ENCODE measurements at places on chromosomes 7 and 10.

DNA sequence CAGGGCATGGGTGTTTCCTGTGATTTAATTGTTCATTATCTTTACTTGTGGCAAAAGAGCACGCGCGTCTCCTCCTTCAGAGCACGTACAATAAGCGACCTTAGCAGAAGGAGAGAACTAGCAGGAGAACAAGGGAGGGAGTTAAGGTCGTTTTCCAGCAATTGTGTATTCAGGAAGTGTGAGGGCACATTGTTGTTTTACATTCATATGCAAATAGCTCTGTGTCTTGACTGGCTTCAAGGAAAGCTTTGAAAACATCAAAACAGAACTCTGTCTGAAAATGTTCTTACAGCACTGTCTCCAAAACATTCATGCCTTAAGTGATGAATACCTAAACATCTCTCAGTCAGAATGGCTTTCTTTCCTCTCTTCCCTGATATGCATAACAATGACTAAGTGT lies 499.1 kb downstream of the ACTR3B start:
- DNase-seq: no peak

- DNase-seq: no peak
These were observed 32.2 kb upstream of the COL13A1 start for GRCh38 chr10:69769395-69769992.

GRCh38 chr10:132546567-132547420 lies 9.2 kb downstream of the INPP5A start:
- no peak for DNase-seq

DNA sequence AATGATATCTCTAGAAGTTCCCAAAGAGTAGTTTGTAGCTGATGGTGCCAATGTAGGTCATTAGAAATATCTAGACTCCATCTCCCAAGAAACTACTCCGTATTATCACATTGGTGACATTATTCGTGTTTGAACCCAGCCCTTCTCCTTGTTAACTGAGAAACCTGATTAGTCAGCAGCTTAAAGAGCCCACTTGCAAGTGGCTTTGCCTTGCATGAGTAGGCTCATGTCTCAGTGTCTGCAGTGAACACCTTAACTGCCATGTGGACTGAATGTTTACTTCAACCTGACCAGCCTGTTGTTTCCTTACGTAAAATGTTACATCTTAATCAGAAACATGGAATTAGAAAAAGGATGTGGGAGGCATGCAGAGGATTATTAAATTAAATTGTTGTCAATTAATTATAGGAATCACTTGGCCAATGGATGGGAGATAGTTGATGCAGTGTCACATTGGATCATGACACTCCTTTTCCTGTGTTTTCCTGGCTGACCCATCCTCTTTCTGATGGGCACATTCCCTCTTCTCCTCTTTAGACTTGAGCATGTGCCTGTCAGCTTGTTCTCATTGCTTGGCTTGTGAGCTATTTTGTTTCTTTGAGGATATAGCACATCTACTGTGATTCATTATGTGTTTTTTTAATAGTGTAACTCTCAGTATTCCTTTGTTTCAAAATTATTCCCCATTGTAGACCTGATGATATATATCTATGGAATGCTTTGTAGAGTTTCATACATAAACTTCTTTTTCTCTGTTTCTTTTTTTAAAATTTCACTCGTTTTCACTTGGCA lies 18.0 kb downstream of the STARD3NL start:
- no peak for DNase-seq

- DNase-seq: no peak
These were observed 223.8 kb upstream of the CCDC6 start for GRCh38 chr10:60130130-60130579.

- DNase-seq: no peak
These were observed 822 bp downstream of the SAMD9L start for GRCh38 chr7:93147363-93147762.

- no peak for DNase-seq
These were observed 139.7 kb downstream of the CALN1 start for GRCh38 chr7:72272479-72272878.

DNA sequence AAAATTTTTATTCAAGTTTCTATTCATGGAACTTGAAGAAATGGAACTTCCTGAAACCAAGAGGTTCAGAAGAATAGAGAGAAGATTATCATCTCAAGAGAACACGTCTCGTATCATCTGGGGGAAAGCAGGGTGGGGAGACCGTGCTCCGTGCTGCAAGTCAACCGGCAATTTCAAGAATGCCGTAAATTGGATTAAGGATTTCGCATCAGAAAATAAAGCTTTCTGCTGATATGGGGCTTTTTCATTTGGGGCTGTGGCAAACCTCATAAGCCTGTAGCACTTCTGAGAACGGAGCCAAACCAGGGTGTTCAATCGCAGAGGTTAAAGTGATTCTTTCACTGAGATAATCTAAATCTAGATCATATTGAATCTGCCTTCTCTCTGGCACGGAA lies 150.1 kb upstream of the NPS start:
- no peak for DNase-seq

DNA sequence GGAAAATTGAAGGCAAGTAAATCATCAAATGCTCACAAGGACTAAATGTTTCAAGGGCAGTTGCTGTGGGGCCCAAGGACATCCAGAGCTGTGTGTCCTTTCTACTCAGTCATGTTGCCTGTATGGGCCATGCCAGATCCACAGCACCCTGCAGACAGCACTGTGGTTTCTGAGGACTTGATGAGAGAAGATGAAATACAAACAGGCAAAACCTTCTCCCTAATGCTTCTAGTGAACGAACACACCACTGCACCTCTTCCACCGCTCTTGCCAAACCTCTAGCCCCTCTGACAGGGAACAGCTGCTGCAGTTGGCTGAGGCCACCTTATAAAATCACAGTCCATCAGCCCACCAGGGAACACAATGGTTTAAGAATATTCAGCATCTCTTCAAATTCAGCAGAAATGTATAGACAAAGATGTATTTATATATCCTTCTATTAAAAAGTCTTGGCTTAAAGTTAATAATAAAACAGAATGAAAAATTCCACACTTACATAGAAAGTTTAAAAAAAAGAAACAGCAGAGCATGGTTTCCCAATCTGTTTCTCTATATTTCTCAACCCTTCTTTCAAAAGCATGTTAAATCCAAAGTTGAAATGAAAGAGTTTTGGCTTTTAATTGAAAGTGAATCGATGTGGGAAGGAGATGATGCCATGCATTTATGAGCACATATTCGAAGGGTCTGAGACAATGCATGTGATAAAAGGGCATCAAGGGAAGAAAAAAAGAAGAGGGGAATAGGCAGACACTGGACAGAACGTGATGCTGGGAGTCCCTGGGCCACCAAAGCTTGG lies 14.0 kb downstream of the CYP3A7 start:
- DNase-seq: no peak

GRCh38 chr10:122494173-122494820 lies 32.9 kb downstream of the HTRA1 start:
- DNase-seq: no peak

- DNase-seq: peak; percentile 97
These were observed 679 bp downstream of the MCM7 start for GRCh38 chr7:100100420-100101015.

DNA sequence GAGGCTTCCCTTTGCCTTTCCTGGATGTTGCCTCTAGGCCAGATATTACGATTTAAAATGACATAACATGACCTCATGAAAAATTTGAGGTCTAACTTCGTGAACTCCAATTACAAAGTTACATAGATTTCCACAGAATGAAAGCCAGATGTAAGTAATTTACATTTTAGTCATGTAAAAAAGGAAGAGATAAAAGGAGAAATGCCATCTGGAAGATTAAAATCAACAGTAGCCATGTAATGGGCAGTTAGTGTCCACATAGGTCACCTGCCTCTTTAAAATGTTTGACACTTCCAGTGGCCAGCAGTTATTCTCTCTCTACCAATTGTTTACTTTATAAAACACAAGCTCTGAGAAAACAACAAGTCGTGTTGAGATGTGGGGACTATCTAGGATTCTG lies 4.1 kb upstream of the VSTM2A start:
- DNase-seq: no peak

GRCh38 chr10:27695088-27695487 lies 50.5 kb downstream of the MKX start:
- DNase-seq: no peak

- peak; percentile 15 for DNase-seq
These were observed 631 bp downstream of the POR start for GRCh38 chr7:75915416-75916156.

DNA sequence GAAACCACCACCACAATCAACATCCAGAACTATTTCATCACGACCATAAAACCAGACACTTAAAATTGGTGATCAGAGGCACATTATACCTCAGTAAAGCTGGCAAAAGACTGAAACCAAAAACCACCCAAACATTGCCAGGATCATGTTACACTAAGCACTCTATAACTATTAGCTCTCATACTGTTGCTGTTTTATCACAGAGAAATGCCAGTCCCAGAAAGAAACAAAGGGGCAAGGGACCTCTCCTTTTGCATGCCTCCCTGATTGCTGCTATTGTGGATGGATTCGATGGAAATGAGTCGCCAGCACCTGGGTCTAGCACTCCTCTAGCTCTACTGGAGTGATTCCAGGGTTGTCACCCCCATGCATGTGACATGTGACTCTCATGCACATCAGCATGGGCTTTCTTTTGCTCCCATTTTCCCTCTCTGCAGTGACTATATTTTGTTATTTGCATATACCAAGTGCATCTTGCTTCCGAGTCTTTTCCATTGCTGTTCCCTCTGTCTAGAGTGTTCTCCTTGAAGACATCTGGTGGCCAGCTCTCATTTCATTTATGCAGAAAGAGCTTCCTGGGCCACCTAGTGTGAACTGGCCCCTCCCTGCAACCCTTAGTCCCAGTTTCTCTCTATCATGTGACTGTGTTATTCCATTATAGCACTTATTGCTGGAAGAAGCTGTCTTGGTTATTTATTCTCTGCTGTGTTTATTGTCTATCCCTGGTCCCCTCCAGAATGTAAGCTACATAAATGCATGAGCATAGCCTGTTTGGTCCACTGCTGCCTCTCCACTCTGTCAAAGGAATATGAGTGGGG lies 300.6 kb downstream of the PLXNA4 start:
- DNase-seq: peak; percentile 71

DNA sequence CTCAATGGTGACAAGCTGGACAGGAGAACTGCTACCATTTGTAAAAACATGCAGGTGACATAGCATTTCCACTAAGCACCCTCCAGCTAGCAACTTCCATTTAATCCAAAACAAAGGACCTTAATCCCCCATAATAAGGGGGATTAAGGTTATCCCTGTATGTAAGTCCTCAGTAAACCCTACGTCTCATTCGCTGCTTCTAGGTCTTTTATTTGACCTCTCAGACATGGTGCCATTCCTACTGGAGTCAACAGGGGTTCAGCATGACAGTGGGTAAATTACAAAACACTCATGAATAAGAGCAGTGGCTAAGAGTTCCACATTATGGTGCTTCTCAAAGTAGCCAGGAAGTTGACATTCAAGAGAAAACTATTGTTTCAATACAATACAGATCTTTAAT lies 121.8 kb upstream of the CAV2 start:
- DNase-seq: no peak

GRCh38 chr7:120995654-120996053 lies 7.1 kb downstream of the CPED1 start:
- no peak for DNase-seq

- DNase-seq: no peak
These were observed 296.4 kb upstream of the MAGI2 start for GRCh38 chr7:79749856-79750255.

- DNase-seq: peak; percentile 16
These were observed 180.5 kb downstream of the ZNF365 start for GRCh38 chr10:62554632-62555199.
